ENCODE measurements at places on chromosomes 5 and 9. TPM values are rescaled to one million over a fixed set of nuclear protein-coding genes. Genes with fewer than 3 reads are reported as not detected.
A peak's percentile ranks its signal among the peaks of the same experiment; 100 is the strongest.

GRCh38 chr9:102985162-102985895 is 9.8 kb upstream of the CYLC2 start:
- no peak for DNase-seq

GRCh38 chr5:39076757-39077728 is 2.8 kb upstream of the RICTOR start:
- DNase-seq = peak; percentile 49

DNA sequence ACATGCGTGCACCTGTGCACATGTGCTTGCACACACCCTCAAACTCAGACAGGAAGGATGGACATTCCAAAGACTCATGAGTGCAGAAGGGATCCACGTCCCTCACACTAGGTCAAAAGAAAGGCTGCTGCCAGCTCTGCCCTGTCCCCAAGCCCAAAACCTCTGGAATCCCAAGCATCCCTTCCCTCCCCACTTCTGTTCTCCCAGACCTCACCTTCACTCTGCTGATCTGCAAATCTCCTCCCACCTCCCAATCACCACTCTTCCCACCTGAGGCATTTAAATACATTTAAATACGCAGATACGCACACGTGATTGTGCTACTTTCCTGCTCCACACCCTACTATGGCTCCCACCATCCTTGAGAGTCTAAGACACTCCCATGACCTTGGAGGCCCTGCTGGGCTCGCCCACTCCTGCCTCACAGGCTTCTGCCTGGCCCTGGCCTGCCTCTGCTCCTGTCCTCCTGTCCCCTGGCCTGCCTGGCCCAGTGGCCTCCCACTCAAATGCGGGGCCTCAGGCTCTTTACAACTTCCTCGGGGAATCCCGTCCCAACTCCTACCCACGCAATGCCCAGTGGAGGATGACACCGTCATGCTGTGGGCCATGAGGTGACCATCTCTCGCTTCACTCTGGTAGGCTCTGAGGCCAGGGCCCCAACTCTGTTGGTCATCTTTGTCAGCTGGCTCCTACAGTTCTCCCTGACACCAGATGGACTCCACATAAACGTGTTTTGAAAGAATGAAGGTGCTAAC is 478.4 kb upstream of the DAP start:
- no peak for DNase-seq

FSTL4 gene
- not detected for total RNA-seq

PCDHB14 gene
- total RNA-seq = not detected

DNA sequence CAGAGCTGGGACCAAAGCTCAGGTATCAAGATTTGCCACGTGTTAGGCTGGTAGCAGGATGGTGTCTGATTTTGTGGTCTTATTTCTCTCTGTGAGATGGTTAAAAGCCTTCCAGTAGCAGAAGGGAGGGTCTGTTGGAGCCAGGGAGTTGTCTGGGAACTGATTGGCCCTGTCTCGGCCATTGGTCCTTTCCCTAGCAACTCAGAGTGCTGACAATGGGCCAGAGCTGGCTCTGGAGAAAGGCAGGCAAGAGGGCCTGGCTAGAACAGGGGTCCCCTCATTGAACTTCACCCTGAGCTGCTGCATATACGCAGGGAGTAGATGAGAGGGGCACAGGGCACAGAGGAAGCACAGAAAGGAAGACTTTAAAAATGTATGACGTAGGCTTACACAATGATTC is 92.8 kb downstream of the PSD2 start:
- DNase-seq = no peak

- no peak for DNase-seq
Measured at GRCh38 chr5:34051374-34051980, 8.5 kb upstream of the C1QTNF3 start.

PCDHGC5 gene
- 5.4 TPM for total RNA-seq

DNA sequence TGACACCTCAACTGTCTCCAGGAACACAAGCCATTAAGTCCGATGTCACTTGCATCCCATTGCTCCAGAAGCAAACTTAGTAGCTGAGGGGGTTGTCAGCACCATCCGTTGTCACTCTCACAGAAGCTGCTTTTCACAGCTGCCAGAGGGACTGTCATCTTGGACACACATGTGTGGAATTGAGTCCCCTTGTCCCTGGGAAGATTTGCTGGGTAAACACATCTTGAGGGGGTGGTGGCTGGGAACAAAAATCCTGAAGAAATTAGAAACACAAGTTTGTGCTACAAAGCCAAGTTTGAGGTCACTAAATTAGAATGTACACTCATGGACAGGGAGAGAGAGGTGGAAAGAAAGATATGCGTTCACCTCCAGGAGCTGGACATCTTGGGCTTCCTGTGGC is 55.2 kb upstream of the ADRA1B start:
- DNase-seq = no peak

GRCh38 chr5:151742870-151743294 is 15.5 kb downstream of the ATOX1 start:
- no peak for DNase-seq

DNA sequence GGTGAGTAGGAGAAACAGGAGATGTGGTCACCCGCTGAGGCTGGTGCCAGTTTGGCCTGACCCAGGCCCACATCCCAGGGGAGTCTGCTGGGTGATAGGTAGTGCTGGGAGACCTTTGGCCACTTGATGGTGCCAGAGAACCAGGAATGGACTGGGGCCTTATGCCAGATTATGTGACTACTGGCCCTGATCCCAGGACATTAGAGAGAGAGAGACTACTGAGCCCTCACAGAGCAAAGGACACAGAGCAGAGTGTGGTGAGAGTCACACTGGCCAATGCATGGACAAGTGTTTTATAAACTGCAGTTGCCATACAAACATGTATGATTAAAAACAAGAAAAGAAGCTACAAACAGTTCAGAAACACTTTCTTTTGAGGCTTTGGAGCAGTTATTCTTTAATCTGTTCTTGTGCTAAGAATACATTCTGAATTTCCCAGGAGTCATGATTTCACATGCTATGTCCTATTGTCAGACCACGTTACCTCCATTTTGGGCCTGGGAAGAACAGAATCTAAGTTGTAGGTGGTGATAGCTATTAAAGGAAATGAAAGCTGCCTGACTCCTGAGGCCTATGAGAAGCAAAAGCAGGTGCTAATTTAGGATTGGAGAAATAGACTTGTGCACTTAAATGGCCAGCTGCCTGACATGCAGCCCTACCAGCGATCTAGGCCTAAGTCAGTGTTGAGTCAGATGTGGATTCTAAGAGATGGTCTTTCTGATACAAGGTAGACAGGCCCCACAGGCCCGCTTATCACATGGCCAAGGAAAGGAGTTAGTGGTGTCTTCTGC is 32.6 kb upstream of the TMOD1 start:
- DNase-seq = peak; percentile 50

HEXB gene
- 35.4 TPM for total RNA-seq

IL33 gene
- total RNA-seq = not detected

CERCAM gene
- 3.1 TPM for total RNA-seq

SOX30 gene
- total RNA-seq = 0.29 TPM

WDR55 gene
- 34.2 TPM for total RNA-seq

DNA sequence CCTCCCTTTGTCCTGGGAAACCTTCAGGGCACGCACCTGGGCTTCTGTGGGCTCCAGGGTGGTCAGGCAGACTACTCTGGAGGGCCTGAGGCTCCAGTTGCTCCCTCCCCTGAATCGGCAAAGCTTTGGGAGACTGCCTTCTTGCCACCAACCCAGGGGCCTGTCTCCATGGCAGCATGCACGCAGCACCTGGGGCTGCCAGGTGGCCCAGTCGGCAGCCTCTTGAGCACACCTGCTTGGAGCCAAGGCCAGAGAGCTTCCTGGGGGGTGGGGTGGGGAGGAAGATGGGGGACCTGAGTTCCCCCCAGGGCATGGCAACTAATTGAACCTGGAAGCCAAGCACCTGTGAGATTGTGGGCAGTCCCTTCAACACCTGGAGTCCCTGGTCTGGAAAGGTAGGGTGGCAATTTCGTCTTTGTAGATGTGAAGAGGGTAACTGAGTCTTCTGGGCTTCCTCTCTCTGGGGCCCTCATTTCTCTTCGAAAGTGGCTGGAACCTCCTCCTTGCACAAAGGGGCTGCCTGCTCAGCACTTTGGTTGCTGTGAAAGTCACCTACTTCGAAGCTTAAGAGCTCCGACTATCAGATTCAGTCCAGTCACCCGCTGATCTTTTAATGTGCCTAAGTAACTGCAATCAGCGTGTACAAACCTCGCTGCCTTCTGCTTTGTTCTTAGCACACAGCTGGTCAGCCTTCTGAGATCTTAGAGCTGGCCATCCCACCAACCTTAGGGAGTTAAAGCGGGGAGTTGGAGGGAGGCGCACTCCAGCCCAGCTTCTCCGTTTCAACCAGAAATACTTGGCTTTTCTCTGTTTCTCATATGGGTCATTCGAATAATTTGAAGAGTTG is 4.0 kb downstream of the RNF183 start:
- DNase-seq = peak; percentile 37

ADAMTSL2 gene
- not detected for total RNA-seq

DNA sequence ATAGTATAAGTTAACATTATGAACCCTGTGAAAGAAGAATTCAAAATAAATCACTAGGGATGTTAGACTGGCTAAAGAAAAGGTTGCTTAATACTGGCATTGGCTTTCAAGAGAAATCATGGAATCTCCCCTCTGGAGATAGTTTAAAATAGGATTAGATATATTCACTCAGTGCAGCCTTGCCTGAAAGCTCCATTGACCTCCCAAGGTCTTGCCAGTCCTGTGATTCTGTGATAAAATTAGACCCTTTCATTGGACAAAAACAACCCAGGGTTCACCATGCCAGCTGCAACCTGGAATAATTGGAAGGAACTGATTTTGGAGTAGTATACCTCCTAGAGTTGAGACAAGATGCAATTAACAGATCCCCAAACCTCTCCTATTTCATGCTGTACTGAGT is 588.1 kb upstream of the MEF2C start:
- no peak for DNase-seq

DNA sequence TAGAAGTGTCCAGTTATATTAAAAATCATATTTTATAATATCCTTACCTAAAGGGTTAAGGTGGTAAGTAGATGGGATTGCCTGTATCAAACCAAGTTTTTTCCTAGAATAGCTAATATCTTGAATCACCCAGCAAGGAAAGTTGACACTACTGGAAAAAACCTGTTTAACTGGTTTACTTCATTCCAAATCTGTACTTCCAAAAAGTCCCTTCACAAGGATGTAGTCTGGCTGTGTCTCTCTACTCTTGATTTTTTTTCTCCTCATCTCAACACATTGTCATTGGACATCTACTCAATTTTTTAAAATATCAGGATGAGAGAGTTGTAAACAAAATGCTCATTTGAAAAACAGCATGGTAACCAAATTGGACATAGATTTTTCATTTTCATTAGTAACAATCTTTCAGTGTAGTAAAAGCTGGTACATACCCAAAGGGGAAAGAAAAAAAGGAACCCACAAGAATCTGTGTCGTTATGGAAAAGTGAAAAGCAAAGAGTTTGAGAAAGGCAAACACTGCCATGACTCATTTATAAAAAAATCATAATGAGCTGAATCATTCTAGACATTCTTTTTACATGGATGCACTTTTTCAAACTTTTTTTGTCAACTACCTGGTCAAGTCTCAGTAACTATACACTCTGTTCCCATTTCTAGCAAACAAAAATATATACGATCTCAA is 173.5 kb downstream of the GLIS3 start:
- no peak for DNase-seq

GRCh38 chr9:90515510-90515909 is 127.1 kb downstream of the DIRAS2 start:
- no peak for DNase-seq

Data from OCI-LY7 (cell line).